COLO829 (cell line): ENCODE measurements at places on chromosomes 4 and X.

DNA sequence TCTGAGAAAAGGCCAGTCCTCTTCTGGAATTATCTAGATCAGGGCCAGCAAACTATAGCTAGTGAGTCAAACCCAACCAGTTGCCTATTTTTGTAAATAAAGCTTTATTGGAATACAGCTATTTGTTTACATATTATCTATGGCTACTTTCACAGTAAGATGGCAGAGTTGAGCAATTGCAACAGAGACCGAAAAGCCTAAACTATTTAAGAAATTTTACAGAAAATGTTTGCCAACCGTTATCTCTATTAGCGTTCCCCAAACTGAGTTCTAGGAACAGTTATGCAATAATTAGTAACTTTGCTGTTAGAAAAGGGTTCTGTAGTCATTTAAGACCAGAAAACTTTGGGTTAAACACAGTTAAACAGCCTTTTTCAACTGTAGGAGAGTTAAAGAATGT lies 10.5 kb downstream of the TEX13B start:
- DNase-seq: no peak

DNA sequence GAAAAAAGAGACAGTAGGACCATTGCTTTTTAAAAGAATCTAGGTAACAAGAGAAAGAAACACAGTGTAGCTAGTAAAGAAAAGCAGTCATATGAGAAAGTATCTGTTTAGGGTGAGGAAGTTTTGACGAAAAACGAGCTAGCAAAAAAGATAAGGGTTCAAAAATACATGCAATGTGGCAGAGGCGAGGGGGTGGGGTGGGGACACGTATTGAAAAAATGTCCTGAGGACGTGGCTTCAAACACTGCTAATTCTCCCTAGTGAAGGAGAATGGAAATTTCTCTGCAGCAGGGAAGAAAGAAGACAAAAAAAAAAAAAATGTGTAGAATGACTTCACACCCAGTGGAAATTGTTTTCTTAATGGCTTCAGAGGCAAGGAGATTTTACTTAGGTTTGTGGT lies 856.4 kb upstream of the INTU start:
- DNase-seq: no peak

- no peak for DNase-seq
These were observed 84.0 kb downstream of the SLC10A7 start for GRCh38 chr4:146437778-146438177.

GRCh38 chrX:55167124-55167803 lies 52.9 kb upstream of the PAGE5 start:
- no peak for DNase-seq

DNA sequence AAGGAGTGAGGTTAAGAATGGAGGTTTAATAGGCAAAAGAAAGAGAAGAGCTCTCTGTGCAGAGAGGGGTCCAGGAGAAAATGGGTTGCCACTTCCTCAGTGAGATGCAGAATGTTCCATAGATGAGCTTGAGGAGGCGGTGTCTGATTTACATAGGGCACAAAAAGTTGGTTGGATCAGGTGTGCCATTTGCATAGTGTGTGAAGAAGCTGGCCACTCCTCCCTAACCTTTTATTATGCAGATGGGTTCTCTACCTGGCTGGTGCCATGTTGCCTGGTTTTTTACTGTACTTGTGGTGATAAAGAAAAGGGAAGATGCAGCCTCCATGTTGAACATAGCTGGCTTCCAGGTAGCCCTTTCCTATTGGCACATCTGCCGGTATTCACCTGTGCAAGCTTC lies 27.3 kb downstream of the SUPT20HL1 start:
- no peak for DNase-seq

GRCh38 chr4:44674471-44674870 lies 3.7 kb upstream of the GUF1 start:
- DNase-seq: no peak

GRCh38 chr4:42167709-42168108 lies 15.3 kb upstream of the BEND4 start:
- no peak for DNase-seq

- DNase-seq: no peak
These were observed 148.1 kb upstream of the GATB start for GRCh38 chr4:151908734-151909497.

GRCh38 chr4:80713409-80713808 lies 317.1 kb upstream of the BMP3 start:
- DNase-seq: no peak

DNA sequence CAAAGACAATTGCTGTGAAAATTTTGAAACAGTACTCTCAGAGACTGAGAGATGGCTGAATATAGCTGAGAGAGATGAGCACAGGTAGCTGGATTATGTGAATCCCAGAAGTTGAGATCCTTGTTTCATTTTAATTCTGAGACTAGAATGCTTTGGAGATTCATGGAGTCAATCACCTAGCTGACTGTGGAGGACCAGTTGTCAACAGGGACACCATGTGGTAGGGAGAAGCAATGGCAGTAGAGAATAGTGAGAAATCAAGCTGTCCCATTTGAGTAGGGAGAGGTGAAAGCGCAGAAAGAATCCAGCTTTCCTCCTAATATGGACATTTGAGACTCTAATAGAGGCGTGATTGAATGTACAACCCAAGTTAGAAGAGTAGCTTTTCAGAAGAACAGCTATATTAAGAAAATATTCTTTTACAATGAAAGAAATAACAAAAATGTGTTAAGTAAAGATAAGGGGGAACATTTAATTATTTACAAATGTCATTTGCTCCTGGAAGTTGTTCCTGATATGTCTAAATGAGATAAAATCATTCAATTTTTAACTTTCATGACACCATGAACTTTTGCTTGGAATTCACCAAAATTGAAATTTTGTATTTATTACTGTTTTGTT lies 30.3 kb upstream of the GLRB start:
- peak; percentile 77 for DNase-seq

DNA sequence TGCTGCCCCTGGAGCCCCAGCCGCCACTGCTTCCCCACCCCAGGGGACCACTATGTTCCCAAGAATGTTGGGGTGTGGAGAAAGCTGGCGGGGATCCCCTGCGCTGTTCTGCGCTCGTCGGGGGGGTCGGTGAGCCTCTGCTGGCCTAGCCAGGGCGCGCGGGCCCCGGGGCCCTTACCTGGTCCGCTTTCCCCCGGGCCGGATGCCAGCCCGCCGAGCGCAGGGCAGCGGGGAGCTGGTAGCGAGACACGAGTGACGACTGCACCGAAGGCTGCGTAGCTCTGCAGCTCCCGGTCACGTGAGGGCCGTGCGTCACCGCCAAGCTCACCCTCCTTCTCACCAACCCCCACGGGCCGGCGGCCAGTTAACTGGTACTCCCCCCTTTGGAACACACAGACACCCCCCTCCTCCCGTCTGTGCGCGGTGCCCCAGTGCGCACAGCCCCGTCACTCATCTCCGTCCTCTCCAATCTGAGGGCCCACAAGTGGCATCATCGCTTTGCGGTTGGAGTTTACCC lies at the start of gene BEX1:
Gene BEX1 (minus strand): TSS at position 254 of the 517 bp plus-strand sequence. CDS start 897 bp downstream, outside the sequence.
- no peak for DNase-seq

GRCh38 chrX:57821703-57822387 lies 88.4 kb downstream of the ZXDA start:
- DNase-seq: peak; percentile 67

- no peak for DNase-seq
These were observed 6.4 kb downstream of the EDA2R start for GRCh38 chrX:66632473-66632872.

- DNase-seq: no peak
These were observed 151.0 kb downstream of the CAMK2D start for GRCh38 chr4:113610537-113610936.

DNA sequence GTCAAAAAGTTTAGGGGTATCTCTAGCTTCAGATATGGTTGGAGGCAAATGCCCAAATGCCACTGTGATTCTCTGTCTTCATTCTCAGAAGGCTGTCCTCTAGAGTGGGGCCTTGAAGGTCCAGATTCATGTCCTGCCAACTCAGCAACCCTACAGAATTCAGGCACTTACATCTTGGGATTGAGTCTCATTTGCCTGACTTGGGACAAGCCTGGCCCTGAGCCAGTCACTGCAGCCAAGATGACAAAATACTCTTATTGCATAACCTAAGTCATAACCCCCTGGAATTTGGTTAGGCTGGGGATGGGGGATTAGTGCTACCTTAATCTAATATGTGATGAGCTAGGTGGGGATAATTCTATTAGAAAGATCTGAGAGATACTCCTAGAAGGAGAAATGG lies 100.5 kb downstream of the AREG start:
- DNase-seq: no peak

- DNase-seq: peak; percentile 78
These were observed 178.4 kb upstream of the GPRIN3 start for GRCh38 chr4:89486042-89486441.

DNA sequence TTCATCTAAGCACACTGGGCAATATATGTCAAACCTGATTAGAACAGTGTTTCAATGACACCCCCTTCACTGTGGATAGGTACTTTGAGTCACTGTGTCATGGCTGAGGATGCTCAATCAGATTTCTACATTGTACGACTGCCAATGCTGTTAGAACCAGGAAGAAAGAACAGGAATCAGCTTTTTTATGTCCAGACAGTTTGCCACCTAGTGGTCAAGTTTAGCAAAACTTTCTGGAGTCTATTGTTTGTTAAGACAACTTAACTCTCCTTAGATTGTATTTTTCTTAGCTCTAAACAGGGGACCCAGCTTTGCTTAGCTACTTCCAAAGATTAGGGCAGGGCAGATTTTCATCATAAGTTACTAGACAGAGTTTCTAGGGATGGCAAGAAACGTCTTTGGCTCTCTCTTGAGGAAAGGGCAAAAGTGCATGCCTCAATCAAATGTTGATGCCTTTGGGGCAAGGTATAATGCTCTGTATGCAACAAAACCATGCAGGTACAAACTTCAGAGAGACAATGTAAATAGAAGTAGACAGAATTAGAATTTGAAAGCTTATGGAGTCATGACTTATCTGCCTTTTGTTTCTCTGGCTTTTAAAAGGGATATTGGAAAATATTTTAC lies 40.5 kb upstream of the BMP3 start:
- DNase-seq: peak; percentile 43

GRCh38 chr4:57445686-57446085 lies 335.5 kb upstream of the IGFBP7 start:
- DNase-seq: no peak

DNA sequence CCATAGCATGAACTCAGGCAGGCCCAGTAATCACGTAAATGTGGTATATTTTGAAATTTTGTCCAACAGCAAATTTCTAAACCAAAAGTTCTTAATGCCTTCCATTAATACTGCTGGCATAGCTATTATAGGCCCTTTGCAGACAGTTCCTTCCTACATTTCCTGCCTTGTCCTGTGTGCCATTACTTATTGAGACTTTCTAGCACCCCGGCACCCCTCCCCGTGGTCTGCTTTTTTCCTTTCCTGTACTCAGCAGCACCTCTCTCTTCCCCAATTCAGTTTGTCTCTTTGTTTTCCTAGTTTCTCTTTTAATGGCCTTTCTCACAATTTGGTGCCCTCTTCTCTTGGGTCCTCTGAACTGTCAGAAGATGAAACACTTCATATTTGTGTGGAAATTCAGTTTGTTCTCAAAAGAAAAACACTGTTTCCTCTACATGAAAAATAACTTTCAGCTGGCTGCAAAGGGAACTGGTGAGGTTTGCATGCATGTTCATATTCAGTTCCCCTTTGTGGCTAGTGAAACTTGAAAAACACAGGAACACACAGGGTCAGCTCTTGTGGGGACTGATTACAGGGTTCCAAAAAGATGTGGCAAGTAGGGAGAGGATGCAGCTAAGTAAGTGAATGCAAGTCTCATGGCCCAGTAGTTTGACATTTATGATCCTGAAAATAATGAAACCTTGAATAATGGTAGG lies 17.1 kb downstream of the GPR34 start:
- DNase-seq: no peak

DNA sequence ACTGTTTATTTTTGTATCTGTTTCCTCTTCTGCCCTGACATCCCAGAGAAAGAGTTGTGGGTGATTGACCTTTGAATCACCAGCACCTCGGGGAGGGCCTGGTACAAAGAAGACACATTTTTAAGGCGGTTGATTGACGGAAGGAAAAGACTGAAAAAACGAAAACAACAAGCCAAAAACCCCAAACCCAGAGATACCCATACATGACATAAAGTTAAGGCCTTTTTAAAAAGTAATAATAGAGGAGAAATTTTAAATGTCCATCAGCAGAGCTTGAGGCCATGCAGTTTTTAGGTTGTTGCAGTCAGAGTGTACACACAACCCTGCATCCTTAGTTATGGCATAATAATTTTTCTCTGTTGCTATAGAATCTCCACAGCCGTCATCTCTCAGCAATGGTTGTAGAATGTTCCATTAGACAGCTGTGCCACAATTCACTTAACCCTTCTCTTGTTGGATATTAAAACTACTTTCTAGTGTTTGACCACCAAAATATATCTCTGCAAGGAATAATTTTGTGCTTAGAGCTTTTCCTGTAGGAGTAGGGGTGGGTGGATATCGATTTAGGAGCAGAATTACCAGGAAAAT lies 110.2 kb downstream of the GNL3L start:
- no peak for DNase-seq

- peak; percentile 23 for DNase-seq
These were observed 34.5 kb downstream of the SPINK2 start for GRCh38 chr4:56786955-56787354.

DNA sequence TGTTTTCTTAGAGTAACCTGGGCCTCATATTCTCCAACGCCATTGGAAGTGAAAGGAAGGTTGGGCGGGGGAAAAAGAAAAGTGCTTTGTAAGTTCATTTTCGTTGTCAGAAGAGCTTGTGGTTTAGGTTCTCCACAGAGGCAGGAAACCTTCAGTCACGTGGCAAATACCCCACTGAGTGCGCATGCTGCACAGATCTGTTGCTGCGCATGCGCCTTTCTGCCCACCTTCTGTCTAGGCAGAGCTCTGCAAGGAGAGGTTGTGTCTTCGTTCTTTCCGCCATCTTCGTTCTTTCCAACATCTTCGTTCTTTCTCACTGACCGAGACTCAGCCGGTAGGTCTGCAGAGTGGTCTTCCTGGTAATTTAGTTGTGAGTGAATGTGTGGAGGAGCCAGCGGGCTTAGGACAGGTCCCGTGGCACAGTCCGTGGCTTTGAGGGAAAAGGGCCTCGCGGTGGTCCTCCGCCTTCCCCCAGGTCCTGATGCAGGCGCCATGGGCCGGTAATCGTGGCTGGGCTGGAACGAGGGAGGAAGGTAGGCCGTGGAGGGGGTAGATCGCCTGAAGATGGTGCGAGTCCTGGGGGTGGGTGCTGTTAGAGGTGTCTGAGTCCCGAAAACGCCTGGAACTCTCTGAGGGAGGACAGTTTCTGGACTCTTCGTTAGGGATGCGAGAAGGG lies at the start of gene PAGE5:
Gene PAGE5 (plus strand): TSS at position 228 of the 676 bp plus-strand sequence. CDS start 1,037 bp downstream, outside the sequence.
- peak; percentile 2 for DNase-seq

DNA sequence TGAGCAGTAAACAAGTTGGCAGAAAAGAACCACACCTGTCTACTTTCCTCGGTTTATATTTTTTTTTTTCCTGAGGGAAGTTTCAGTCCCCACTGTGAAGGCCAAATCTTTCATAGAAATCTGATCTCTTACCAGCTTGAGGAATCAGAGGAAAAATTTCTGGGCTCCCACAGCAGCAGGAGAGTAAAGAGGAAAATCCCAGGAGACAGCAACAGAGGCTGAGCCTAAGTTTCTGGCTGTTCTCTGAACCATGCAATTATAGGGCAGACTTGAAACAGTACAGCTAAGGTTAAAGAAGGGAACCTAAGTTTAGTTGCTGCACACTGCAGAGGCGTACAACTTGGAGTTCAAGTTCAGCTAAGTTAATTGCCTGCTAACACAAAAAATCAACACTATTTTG lies 1090.9 kb upstream of the INTU start:
- no peak for DNase-seq
